ENCODE measurements at places on chromosomes 16 and 17. TPM values are rescaled to one million over a fixed set of nuclear protein-coding genes. Genes with fewer than 3 reads are reported as not detected.

ADCY7 gene
- polyA plus RNA-seq, result 6.5 TPM

MRPL12 gene
- polyA plus RNA-seq, result 38.3 TPM

DNA sequence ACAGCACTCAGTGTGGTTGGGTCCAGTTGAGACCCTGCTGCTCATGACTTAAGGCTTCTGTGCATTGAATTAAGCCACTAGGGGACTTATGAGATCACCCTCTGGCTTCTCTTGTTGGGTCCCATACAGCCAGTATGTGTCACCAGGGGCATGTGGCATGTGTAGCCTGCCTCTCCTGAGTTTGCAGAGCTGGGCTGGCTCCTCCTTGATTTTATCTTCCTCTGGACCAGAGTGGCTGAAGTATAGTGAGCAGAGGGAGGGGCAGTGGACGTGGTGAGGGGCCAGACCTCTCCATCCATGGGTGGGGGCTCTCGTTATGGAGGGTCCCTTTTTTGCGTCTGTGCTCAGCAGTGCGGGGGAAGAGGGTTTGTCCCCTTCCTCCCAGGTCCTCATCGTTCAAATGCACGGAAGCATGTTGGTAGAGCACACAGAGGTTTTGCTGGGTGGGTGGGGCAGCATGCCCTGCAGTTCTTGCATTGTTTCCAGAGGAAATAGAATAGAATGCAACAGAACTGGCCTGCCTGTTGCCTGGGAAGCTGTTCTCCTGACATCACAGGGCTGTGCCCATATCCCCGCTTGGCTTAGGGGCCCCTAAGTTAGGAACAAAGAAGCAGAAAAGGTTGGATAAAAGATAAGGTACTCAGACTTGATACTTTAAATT lies 77.4 kb downstream of the SPECC1 start:
- DNase-seq, result no peak

DNA sequence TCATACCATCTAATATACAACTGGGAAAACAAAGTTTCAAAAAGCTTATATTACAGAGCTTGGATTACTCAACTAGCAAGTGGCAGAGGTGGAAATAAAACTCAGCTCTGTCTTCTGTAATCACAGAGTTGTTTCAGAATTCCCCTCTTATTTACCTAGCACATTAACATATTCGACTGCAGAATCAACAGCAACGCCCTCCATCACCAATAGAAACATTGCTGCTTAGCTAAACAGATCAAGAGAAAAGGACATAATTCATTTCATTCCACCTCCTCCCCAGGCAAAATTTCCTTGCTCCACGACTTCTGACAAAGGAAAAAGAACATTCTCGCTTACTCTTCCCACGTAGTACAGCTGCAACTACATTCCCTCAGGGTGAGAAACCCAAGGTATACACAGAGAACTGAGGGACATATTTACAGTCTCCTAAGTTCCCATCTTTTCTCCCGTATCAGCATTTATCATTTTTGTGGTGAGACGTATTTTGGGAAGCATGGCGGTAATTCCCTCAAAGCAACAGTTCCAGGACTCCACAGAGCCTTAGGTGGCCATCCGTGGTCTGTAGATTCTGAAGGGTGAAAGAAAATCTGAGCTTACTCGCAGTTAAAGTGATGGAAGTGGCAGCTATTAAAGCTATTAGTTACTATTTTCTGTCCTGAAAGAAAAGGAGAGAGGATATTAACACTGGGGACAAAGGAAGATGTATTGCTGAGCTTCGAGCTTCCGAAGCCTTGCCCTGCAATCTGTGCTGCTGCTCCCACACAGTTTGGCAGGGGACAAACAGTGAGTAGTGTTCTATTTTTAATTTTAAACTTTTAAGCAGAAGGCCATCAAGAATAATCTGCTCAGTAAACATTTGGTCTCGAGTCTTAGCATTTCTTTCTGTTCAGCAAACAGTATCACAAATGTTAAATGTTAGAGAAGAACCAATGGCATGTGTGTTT lies 1296.2 kb downstream of the CDH8 start:
- DNase-seq, result peak; percentile 10
